A549 treated with dexamethasone at 1 μM for 4 hours (cell line): ENCODE measurements at places on chromosomes 16 and 17. TPM values are rescaled to one million over a fixed set of nuclear protein-coding genes. Genes with fewer than 3 reads are reported as not detected.

Gene DCAF7
- total RNA-seq: 42.0 to 67.7 TPM (median 62.1 TPM) in 5 replicates

Gene UMOD
- total RNA-seq: not detected in 5 replicates

Gene PRM3
- not detected in 5 replicates for total RNA-seq

Gene VAMP2
- 23.6 to 32.3 TPM (median 29.5 TPM) in 5 replicates for total RNA-seq

Gene PTX4
- not detected in 5 replicates for total RNA-seq

Gene SYNRG
- 12.1 to 17.9 TPM (median 15.5 TPM) in 5 replicates for total RNA-seq

Gene KIF18B
- 23.4 to 41.8 TPM (median 41.7 TPM) in 5 replicates for total RNA-seq

Gene SLFN12
- total RNA-seq: 0.06 TPM in 1 of 5 replicates, not detected in the others

Gene SOX8
- total RNA-seq: 2.2 to 4.2 TPM (median 3.6 TPM) in 5 replicates

Gene KRTAP4-4
- total RNA-seq: not detected in 5 replicates

Gene SLC43A2
- total RNA-seq: 4.1 to 6.5 TPM (median 5.4 TPM) in 5 replicates
